Stimulated activated CD8-positive, alpha-beta memory T cell treated with anti-CD3 and anti-CD28 coated beads, Interleukin-4, amount 100 ng/mL, for 1 hour (primary cell): ENCODE measurements at places on chromosomes 2 and 18.
A peak's percentile ranks its signal among the peaks of the same experiment; 100 is the strongest.

- DNase-seq: no peak
Measured at GRCh38 chr18:51279367-51279984, 82.0 kb upstream of the MEX3C start.

- peak; percentile 77 for DNase-seq
Measured at GRCh38 chr2:73293534-73294171, at the start of gene EGR4. Gene EGR4, minus strand, starts transcription at chr2:73293548. Its CDS starts 231 bp downstream, at chr2:73293317.

- DNase-seq: no peak
Measured at GRCh38 chr18:3690764-3691066, 240.7 kb downstream of the TGIF1 start.

- DNase-seq: no peak
Measured at GRCh38 chr2:2672249-2672648, 341.2 kb upstream of the MYT1L start.

GRCh38 chr2:68776124-68776523 lies 41.5 kb downstream of the ARHGAP25 start:
- DNase-seq: no peak

DNA sequence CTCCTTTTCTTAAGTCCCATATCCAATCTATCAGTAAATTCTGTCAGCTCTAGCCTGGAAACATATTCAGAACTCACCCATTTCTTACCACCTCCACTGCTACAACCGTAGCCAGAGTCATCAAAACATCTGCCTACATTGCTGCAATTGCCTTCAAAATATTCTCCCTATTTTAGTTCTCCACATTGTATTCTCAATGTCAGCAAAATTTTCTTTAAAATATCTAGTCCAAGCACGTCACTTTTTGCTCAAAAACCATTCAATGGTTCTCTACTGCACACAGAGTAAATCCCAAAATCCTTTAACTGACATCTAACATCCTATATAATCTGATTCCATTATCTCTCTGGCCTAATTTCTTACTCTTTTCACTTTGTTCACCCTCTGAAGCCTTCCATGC lies 68.5 kb upstream of the ERBB4 start:
- DNase-seq: no peak

DNA sequence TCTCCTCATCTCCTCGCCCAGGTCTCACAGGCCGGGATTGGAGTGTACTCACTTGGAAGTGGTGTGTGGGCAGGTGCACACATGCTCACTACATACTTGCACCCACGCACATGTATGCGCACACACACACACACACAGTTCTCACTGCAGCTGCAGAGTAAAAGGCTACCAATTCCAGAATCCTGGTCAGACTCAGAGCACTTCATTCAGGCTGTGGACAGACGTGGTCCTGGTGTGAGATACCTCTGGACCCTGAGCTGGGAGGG lies 19.4 kb downstream of the CELF4 start:
- no peak for DNase-seq
